Fibroblast of the conjunctiva (primary cell): ENCODE measurements at places on chromosomes 16 and 17.

DNA sequence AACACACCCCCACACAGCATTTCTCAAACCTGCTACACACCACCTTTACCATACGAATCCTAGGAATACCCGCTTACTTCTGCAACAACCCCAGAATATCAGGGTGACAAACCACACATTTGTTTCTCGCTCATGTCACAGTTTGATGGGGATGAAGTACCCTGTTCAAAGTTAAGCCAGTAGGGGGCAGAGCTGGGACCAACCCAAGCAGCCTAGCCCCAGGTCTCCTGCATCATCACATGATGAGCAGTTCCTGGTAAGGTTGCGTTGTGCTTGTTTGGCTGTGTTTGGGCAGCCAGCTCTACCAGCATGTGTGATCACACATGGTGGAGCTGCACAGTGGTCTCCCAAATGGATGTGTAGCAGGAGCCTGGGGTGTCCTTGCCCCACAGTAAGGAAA is 103.6 kb upstream of the C16orf82 start:
- DNase-seq: no peak

- no peak for DNase-seq
These were observed 1247.6 kb downstream of the CDH8 start for GRCh38 chr16:60788631-60789030.

DNA sequence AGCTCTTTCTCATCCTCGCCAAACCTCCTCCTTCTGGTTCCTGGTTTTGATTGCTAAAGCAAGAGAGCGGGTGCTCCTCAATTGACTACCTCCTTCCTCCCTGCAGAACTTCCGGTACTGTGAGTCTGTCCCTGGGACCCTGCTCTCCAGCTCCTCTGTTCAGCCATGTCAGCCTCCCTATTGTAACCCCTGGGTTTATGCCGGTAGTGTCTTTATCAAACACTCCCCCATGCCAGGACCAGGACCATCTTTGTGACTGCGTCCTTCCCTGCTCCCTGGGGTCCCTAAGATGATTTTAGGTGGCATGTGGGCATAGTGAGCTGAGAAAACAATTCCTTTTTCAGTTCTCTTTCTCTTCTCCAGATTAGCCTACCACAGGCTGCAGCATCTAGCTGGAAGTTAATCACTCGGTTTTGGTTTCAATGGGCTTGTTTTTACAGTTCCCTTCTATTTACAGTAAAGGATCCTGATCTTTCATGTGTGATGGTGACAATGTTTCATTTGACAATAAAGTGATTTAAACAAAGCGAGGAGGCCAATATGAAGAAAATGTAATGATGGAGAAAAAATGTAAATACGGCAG is 27.7 kb upstream of the IL21R start:
- DNase-seq: no peak

DNA sequence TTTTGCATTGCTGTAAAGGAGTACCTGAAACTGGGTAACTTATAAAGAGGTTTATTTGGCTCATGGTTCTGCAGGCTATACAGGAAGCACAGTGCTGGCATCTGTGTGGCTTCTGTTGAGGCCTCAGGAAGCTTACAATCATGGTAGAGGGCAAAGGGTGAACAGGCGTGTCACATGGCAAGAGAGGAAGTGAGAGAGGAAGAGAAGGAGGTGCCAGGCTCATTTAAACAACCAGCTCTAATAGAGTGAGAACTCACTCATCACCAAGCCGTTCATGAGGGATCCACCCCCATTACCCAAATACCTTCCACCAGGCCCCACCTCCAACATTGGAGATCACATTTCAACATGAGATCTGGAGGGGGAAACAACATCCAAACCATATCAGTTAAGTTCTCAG is 16.4 kb upstream of the CLEC19A start:
- DNase-seq: no peak

DNA sequence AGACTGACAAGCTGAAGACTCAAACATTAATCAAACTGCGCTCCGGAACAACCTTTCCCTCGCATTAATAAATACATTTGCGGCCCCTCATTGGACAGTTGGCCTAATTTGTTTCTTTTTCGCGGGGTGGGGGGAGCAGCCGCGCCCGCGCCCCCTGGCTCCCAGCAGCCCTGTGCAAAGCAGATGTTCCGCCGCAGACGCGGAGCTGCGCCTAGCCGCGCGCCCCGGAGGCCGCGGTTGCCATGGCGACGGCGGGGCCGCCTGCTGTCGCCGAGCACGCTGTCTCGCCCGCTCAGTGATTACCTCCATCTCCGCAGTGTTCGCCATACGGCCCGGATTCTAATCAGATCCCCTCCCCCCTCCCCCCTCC is 25.5 kb downstream of the COPZ2 start:
- no peak for DNase-seq

DNA sequence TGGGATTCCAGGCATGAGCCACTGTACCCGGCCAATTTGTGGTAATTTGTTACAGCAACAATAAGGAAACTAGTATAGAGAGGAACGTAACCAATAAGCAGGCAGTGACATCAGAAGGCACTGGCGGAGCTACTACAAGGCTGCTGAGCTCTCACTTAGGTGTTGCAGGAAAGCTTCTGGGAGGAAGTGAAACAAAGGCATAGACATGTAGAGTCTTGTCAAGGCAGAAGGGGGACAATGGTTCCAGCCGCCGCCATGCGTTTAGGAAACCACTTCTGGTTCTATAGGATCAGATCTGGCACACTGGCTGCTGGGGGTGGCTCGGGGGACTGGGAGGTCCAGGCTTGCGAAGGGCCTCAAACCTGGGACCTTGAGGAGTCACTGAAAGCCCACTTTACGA is 9.4 kb upstream of the CPSF4L start:
- no peak for DNase-seq

GRCh38 chr16:1048442-1049112 is 24.0 kb upstream of the SSTR5 start:
- peak; percentile 9 for DNase-seq

DNA sequence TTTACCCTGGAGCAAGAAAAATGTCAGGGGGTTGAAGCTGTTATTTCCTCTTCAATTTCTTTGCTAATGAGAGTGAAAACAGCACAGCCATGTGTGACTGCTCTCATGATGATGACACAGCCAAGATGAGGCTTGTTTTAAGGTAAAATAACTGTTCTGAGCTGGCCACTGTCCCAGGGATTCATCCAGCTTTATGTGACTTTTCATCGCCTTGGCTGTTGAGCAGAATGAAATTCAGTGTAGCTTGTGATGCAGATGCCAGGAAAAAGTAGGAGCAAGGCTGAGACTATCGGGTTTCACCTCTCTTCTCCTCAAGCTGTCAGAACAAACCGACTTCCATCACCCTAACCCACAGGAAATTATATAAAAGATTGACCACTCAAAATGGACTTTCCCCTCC is 361.8 kb upstream of the CDH5 start:
- no peak for DNase-seq

DNA sequence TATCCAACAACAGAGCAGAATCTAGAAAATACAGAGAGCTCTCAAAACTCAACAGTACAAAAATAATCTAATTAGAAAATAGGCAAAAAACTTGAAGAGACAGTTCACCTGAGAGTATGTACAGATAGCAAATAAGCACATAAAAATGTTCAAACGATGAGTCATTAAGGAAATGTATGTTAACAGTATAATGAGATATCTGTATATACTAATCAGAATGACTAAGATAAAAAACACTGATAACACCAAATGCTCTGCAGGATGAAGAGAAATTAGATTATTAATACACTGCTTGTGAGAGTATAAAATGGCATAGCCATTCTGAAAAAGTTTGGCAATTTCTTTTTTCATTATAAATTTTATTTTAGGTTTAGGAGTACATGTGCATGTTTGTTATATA is 1307.6 kb upstream of the GOT2 start:
- no peak for DNase-seq

DNA sequence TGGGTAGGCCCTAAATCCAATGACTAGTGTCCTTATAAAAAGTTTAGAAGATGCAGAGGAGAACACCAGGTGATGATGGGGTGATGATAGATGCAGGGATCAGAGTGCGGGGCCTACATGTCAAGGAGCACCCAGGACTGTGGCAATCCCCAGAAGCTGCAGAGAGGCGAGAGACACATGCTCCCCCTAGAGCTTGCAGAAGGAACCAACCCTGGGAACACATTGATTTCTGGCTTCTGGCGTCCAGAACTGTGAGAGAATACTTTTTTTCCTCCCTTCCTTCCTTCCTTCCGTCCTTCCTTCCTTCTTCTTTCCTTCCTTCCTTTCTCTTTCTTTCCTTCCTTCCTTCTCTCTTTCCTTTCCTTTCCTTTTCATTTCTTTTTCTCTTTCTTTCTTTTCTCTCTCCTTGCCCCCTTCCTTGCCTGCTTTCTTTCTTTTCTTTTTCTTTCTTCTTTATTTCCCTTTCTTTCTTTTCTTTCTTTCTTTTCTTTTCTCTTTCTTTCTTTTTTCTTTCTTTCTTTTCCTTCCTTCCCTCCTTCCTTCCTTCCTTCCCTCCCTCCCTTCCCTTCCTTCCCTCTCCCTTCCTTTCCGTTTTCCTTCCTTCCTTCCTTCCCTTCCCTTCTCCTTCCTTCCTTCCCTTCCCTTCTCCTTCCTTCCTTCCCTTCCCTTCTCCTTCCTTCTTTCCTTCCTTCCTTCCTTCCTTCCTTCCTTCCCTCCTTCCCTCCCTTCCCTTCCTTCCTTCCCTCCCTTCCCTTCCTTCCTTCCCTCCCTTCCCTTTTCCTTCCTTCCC is 134.3 kb downstream of the HAPSTR1 start:
- DNase-seq: no peak

- DNase-seq: no peak
These were observed 219.7 kb upstream of the SDK2 start for GRCh38 chr17:73863761-73864535.

DNA sequence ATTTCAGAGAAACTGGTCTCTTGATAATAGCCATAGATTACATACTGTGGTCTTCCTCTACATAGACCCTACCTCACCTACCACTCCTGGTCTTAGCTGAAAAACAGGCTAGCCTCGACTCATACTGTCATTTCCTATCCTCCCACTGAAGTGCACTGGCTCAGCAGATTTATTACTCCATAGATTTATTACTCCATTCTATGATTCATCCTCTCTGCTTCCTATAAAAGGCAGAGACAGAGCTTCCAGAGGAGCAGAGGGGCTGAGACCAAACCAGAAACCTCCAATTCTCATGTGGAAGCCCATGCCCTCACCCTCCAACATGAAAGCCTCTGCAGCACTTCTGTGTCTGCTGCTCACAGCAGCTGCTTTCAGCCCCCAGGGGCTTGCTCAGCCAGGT is at the start of gene CCL7:
Gene CCL7 (plus strand): TSS at position 253 of the 400 bp plus-strand sequence. CDS start 70 bp downstream, at position 323.
- DNase-seq: no peak

DNA sequence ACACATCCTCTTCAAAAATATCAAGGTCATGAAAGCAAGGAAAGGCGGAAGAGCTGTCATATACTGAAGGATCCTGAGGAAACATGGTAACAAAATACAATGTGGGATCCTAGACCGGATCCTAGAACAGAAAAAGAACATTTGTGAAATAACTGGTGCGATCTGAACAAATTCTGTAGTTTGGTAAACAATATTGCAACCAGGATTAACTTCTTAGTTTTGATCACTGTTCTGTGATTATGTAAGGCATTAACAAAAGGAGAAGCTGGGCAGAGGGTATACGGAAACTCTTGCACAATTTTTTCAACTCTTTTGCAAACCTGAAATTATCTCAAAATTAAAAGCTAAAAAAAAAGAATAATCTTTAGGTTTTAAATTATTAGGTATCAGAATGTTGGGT is 109.7 kb downstream of the TRIM37 start:
- no peak for DNase-seq

DNA sequence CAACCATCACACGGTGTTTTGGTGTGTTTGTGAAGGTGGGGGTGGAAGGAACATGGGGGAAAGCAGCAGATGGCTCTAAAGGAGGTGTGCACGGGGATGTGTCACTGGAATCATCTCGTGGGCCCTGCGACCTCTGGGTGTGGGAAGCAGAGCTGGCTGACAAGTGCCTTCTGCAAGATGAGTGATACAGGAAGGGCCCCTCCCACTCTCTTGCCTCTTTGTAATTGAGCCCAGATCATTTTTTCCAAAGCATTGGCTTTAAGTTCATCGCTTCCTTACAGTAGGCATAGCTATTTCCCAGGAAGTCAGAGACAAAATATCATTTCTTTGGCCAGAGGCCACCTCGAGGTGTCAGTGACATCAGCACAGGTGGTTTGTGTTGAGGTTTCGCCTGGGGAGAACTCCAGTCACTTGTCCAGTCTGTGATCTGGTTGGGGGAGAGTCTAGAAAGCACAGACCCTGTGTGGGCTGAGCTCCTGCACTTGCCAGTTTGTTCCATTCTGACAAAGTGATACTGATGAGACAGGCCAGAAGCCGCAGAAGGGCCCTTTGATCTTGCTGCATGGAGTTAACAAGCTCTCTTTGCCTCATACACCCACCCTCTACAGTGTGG is 20.6 kb upstream of the SNTB2 start:
- DNase-seq: no peak

GRCh38 chr17:81416612-81417011 is 21.4 kb downstream of the BAHCC1 start:
- DNase-seq: no peak

DNA sequence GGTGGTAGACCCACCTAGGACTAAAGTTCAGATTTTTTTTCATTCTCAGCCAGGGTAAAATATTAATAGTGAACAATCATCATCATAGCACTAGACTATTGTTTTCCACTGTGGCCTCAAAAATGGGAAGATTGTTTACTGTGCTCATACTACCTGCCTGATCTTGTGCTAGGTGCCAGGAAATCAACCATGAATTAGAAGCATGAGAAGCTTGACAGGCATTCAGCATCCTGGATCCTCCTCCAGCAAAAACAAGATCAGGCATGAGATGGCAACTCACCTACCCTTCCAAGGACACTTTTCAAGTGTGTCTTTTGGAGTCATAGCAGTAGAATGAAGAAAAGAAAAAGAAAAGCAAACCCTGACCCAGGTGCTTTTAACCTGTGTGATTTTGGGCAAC is 174.2 kb downstream of the CYLD start:
- no peak for DNase-seq

GRCh38 chr17:44842748-44843147 is 4.9 kb upstream of the HIGD1B start:
- no peak for DNase-seq

GRCh38 chr16:86041215-86041614 is 142.3 kb downstream of the IRF8 start:
- no peak for DNase-seq

DNA sequence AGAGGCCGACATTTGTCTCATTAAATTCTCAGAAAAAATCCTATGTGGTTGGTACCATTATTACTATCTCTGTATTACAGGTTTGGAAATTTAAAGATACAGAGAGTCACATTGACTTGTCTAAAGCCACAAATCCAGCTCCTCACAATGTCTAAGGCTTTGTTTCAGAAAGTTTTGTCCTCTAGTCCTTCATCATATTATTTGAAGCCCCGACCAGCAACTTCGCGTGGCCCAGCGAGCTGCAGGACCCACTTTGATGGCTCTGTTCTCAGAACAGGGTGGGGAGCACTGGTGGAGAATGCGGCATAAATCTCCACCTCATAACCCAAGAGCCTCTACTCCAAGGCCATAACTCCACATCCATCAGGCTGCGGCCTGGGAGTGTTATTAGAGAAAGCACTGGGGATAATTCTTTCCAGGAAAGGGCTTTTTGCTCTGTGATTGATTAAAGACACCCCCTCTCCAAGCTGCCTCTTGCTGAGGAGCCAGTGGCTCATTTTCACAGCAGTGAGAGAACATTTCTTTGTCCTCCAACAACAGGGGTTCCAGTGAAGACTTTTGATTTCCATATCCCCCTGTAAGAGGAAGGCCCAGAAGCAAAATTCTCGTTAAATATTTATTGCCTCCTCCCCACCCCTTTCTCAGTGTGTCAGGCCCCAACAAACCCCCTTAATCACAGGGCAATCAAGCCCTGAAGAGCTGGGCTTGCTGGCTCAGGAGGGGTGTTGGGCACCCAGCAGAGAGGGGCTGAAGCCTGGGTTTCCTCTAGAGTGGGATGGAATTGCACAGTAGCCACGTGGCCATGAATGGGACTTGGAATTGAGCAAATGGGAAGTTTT is 113.7 kb upstream of the CDH11 start:
- DNase-seq: no peak

GRCh38 chr17:7058831-7059447 is 15.0 kb upstream of the SLC16A11 start:
- no peak for DNase-seq
